Kidney (tissue), 22 donors: ENCODE measurements at places on chromosomes 12 and 14.
A peak's percentile ranks its signal among the peaks of the same experiment; 100 is the strongest.

DNA sequence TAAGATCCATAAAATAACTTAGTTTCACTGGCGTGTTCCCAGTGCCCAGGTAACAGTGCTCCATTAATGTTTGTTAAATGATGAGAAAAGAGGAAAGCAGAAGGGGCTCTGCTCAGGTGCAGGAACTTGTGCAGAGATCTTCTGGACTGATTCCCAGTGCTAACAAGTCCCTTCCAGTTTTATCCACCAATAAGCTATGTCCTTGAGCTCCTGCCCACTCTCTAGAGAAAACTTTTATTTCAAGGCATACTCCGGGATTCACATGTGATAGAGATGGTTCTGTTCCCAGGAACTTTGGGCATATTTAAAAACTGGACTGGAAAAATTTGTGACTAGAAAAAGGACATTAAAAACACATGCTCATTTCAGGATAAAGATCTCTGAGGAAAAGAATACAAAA is 1.9 kb downstream of the GYS2 start:
- no peak overlapping the region for H3K27ac ChIP-seq
- no peaks in the 10 kb centered on the region for H3K27me3 ChIP-seq
- H3K4me3 ChIP-seq, result no peak overlapping the region
- no peaks in the 10 kb centered on the region for H3K4me1 ChIP-seq
- no peaks in the 10 kb centered on the region for H3K36me3 ChIP-seq
- DNase-seq, result no peak

GRCh38 chr14:89576960-89577359 is 159.9 kb upstream of the FOXN3 start:
- no peak overlapping the region for H3K4me3 ChIP-seq
- no peak for DNase-seq
- no peaks in the 10 kb centered on the region for H3K36me3 ChIP-seq
- H3K27ac ChIP-seq, result no peak overlapping the region

GRCh38 chr12:92065639-92066038 is 80.0 kb downstream of the BTG1 start:
- peaks cover 11% of the 10 kb centered on the region for H3K4me1 ChIP-seq
- H3K36me3 ChIP-seq, result no peaks in the 10 kb centered on the region
- no peak overlapping the region for H3K4me3 ChIP-seq
- no peak for DNase-seq

- no peak overlapping the region for H3K27ac ChIP-seq
- no peaks in the 10 kb centered on the region for H3K27me3 ChIP-seq
- H3K4me1 ChIP-seq, result no peaks in the 10 kb centered on the region
- H3K4me3 ChIP-seq, result no peak overlapping the region
These were observed 24.8 kb upstream of the MUCL1 start for GRCh38 chr12:54829511-54829910.

- H3K36me3 ChIP-seq, result no peaks in the 10 kb centered on the region
- no peaks in the 10 kb centered on the region for H3K27me3 ChIP-seq
- H3K4me1 ChIP-seq, result peaks cover 17% of the 10 kb centered on the region
These were observed 908 bp upstream of the CDKL1 start for GRCh38 chr14:50397390-50398188.

DNA sequence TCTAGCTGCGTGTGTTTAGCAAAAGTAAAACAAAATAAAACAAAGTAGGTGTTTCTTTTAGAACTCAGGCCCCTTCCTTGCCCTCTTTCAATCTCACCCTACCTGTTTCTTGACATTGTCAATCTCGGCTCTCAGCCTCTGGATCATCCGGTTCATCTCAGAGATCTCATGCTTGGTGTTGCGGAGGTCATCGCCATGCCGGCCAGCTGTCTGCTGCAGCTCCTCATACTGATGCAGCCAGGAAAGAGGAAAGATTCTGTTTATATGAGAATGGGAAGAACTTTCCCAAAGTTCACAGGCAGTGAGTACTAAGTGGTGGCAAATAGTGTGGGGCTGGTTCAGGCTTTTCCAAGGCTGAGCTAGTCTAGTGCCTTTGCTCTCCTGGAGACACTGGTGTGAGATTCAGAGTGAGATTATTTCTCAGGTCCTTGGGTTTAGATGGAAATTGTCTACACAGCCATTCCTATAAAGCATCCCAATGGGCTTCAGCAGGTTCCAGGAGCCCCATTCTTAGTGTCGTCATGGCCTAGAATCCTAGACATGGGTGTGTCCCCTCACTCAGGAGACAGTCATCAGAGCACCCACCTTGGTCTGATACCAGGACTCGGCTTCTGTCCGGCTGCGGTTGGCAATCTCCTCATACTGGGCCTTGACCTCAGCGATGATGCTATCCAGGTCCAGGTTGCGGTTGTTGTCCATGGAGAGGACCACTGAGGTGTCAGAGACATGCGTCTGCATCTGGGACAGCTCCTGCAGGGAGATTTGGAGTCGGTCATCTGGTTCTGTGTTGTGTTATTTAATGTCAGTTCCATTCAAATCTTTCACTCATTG is 3.0 kb downstream of the KRT5 start:
- no peaks in the 10 kb centered on the region for H3K4me1 ChIP-seq
- H3K36me3 ChIP-seq, result no peaks in the 10 kb centered on the region
- H3K27ac ChIP-seq, result no peak overlapping the region

GRCh38 chr12:98319716-98320425 is 195.5 kb upstream of the TMPO start:
- DNase-seq, result no peak
- H3K4me1 ChIP-seq, result no peaks in the 10 kb centered on the region
- H3K36me3 ChIP-seq, result no peaks in the 10 kb centered on the region
- H3K4me3 ChIP-seq, result no peak overlapping the region

- no peak overlapping the region for H3K4me3 ChIP-seq
- H3K4me1 ChIP-seq, result no peaks in the 10 kb centered on the region
- H3K27ac ChIP-seq, result no peak overlapping the region
- no peaks in the 10 kb centered on the region for H3K36me3 ChIP-seq
These were observed 152.4 kb upstream of the ATP2B1 start for GRCh38 chr12:89861086-89861485.

GRCh38 chr12:105911966-105912365 is 226.8 kb downstream of the NUAK1 start:
- no peak for DNase-seq
- no peak overlapping the region for H3K27ac ChIP-seq
- H3K27me3 ChIP-seq, result no peaks in the 10 kb centered on the region
- H3K4me3 ChIP-seq, result no peak overlapping the region
- no peaks in the 10 kb centered on the region for H3K36me3 ChIP-seq

GRCh38 chr12:122421821-122422729 is at the start of gene CLIP1:
TSS of gene CLIP1 (minus strand) at chr12:122422669. CDS start at chr12:122380452, 42,217 bp downstream.
- no peaks in the 10 kb centered on the region for H3K27me3 ChIP-seq
- peak within 1 kb of the TSS; percentile 93 for H3K4me3 ChIP-seq
- peak within 1 kb of the TSS; percentile 99 for H3K27ac ChIP-seq
- peak; percentile 71 for DNase-seq
- H3K4me1 ChIP-seq, result peaks cover 21% of the 10 kb centered on the region

GRCh38 chr12:95763809-95764253 is 26.7 kb downstream of the NTN4 start:
- no peaks in the 10 kb centered on the region for H3K27me3 ChIP-seq
- H3K27ac ChIP-seq, result no peak overlapping the region
- no peak overlapping the region for H3K4me3 ChIP-seq
- no peaks in the 10 kb centered on the region for H3K4me1 ChIP-seq

DNA sequence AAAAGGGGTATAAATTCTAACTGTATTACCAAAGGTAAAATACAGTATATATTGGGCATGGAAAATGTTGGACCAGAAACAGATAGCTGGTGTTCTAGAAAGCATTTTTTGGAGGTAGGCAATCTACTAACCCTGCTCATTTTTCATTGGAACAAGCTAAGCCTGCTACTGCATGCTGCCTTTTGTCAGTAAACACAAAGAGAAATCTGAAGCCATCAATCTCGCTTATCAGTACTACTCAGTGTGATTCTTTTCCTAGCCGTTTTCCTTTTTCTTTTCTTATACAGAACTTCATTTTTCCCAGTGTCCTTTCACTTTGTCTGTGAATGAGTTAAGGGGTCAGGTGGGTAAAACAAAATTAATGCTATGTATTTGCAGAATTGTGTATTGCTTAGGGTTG is 312.3 kb downstream of the NPAS3 start:
- DNase-seq, result no peak
- H3K4me3 ChIP-seq, result no peak overlapping the region
- H3K4me1 ChIP-seq, result no peaks in the 10 kb centered on the region

GRCh38 chr14:102853648-102854047 is 68.8 kb upstream of the AMN start:
- no peak for DNase-seq
- no peak overlapping the region for H3K4me3 ChIP-seq
- H3K4me1 ChIP-seq, result no peaks in the 10 kb centered on the region
- no peaks in the 10 kb centered on the region for H3K36me3 ChIP-seq
- no peak overlapping the region for H3K27ac ChIP-seq
- H3K27me3 ChIP-seq, result no peaks in the 10 kb centered on the region

DNA sequence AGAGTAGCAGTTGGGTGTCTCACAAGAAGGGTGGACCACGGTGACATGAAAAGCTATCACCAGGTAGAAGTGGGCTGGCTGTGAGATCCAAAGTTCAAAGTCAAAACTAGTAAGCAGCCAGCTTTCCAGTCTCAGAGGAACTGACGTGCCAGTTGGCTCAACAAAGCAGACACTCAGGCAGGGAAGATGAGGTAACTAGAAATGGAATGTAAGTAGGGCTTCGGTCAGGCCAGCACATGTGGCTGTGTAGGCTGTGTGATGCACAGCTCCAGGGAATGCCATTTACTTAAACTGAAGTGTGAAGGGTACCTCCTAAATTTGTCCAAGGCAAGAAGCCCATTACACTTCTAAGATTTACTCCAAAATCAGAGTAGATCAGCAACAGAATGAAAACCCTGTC is 43.6 kb downstream of the PTPRR start:
- H3K4me1 ChIP-seq, result no peaks in the 10 kb centered on the region
- no peaks in the 10 kb centered on the region for H3K36me3 ChIP-seq
- H3K27ac ChIP-seq, result no peak overlapping the region
- no peaks in the 10 kb centered on the region for H3K27me3 ChIP-seq

- H3K4me3 ChIP-seq, result no peak overlapping the region
- no peaks in the 10 kb centered on the region for H3K27me3 ChIP-seq
- H3K27ac ChIP-seq, result no peak overlapping the region
- no peaks in the 10 kb centered on the region for H3K36me3 ChIP-seq
- peaks cover 4% of the 10 kb centered on the region for H3K4me1 ChIP-seq
These were observed 18.4 kb downstream of the SRGAP1 start for GRCh38 chr12:63862969-63863230.

GRCh38 chr12:68501226-68501625 is 109.5 kb upstream of the RAP1B start:
- H3K36me3 ChIP-seq, result no peaks in the 10 kb centered on the region
- H3K27me3 ChIP-seq, result no peaks in the 10 kb centered on the region
- H3K27ac ChIP-seq, result no peak overlapping the region
- H3K4me3 ChIP-seq, result no peak overlapping the region
- no peaks in the 10 kb centered on the region for H3K4me1 ChIP-seq
- no peak for DNase-seq

GRCh38 chr14:92510972-92511371 is 2.6 kb upstream of the RIN3 start:
- no peaks in the 10 kb centered on the region for H3K27me3 ChIP-seq
- no peak overlapping the region for H3K27ac ChIP-seq
- H3K4me3 ChIP-seq, result no peak overlapping the region
- H3K4me1 ChIP-seq, result no peaks in the 10 kb centered on the region
- no peaks in the 10 kb centered on the region for H3K36me3 ChIP-seq

GRCh38 chr14:92223025-92223424 is 99.9 kb upstream of the SLC24A4 start:
- H3K27me3 ChIP-seq, result no peaks in the 10 kb centered on the region
- H3K27ac ChIP-seq, result no peak overlapping the region
- H3K4me3 ChIP-seq, result no peak overlapping the region
- H3K36me3 ChIP-seq, result no peaks in the 10 kb centered on the region

GRCh38 chr14:79248771-79249170 is 962.5 kb downstream of the DIO2 start:
- no peak overlapping the region for H3K4me3 ChIP-seq
- no peaks in the 10 kb centered on the region for H3K4me1 ChIP-seq
- H3K27ac ChIP-seq, result no peak overlapping the region
- DNase-seq, result no peak

- no peak overlapping the region for H3K4me3 ChIP-seq
- DNase-seq, result no peak
These were observed 42.4 kb upstream of the CCDC175 start for GRCh38 chr14:59619061-59619460.

DNA sequence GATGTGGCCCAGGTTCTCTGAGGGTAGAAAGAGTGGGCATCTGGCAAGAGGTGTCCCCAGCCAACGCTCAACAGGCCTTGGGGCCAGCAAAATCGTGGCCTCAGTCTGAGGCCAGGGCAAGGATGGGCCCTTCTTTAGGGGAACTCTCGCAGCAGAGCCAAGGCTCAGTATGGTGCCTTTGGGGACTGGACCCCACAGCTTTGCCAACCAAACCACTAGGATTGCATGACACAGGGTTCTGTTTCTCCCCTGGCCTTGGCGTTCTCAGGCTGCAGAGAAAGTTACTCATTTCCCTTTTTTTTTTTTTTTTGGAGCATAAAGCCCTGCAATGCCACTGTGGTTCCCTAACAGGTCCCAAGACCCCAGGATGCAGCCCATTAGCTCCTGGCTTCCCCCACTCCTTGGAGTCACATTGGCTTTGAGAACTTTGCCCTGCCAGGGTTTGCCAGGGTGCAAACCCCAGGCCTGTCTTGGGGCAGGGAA is 100.6 kb downstream of the LGMN start:
- no peaks in the 10 kb centered on the region for H3K36me3 ChIP-seq
- no peaks in the 10 kb centered on the region for H3K27me3 ChIP-seq
- no peak for DNase-seq
- no peak overlapping the region for H3K27ac ChIP-seq
- peaks cover 3% of the 10 kb centered on the region for H3K4me1 ChIP-seq
- H3K4me3 ChIP-seq, result no peak overlapping the region

DNA sequence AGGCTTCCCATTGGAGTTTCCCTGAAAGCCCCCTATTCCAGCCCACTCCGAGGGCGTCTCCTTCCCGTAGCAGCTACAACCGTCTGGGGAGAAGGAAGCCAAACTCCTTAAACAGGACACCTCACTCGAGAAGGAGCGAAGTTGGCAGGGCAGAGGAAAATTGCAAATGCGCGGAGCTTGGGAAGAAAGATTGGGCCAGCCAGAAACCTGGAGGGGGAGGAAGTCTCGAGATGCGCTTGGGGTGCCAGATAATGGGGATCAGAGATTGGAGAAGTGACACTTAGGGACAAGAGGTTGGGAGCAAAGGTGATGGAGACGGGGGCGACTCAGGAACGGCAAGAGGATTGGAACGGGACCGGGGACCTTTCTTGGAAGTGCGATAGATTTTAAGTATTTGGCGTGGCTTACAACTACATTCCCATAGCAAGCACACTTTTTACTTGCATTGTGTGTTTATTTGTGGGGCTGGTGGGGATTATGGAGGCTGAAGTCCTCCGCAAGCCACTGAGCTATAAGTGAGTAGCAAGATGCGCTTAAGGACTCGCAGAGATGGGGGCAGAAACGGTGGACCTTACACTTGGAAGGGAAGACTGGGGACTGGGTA is 926 bp downstream of the HRK start:
- H3K27me3 ChIP-seq, result peaks cover 36% of the 10 kb centered on the region
- no peak overlapping the region for H3K27ac ChIP-seq
- DNase-seq, result peak; percentile 23
- no peaks in the 10 kb centered on the region for H3K36me3 ChIP-seq
- H3K4me1 ChIP-seq, result peaks cover 6% of the 10 kb centered on the region

- H3K27me3 ChIP-seq, result no peaks in the 10 kb centered on the region
- H3K4me1 ChIP-seq, result no peaks in the 10 kb centered on the region
- H3K4me3 ChIP-seq, result no peak overlapping the region
These were observed 100.6 kb upstream of the GRIP1 start for GRCh38 chr12:66779466-66779865.
